T-helper 9 cell (primary cell): ENCODE measurements at places on chromosomes 12 and 14.

DNA sequence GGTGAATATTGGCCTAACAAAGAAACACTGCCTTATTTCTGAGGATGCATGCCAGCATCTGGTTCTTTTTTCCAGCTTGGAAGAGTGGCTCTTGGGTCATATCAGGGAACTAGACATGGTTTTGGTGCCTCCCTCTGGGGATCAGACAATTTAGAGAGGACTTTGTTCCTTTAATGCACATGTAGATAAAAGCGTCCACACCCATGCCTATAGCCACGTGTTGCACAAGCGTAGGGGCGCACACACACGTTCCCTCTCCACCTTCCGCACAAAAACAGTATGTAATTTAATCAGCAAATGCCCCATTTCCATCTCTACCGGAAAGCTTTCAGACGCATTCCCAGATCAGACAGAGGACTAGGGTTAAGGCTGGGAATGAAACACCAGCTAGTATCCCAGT, 61.7 kb upstream of the RIC8B start:
- no peak for DNase-seq

DNA sequence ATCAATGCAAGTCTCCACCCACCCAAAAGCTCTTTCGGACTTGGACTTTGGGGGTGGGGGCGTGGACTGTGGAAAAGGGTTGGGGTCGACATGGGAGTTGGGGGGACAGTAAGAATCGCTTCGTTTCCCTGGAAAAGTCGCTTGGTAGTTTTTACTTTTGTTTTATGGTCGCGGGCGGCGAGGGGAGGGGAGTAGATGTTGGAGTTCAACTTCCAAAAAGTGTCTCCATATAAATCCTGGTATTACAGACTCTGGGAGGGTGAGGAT, 568 bp upstream of the BCL11B start:
- DNase-seq, result no peak

DNA sequence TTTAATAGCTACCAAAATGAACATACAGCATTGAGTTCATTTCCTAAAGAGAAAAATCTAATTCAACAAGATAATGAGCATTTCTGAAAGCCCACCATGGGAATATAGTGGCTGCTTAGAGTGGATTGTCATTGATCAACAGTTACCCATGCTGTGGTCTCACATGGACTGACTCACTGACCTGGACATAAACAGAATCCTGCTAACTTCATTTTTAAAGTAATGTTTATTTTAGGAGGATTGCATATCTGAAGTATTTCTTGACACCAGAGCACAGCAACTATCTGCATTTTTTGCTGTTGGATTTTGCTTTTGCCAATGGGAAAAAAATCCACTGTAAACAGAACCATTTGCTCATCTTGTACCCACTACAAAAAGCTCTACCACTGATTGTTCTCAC, 71.7 kb downstream of the KCNC2 start:
- no peak for DNase-seq

GRCh38 chr12:92466391-92467305, 236.1 kb upstream of the PLEKHG7 start:
- DNase-seq, result no peak

DNA sequence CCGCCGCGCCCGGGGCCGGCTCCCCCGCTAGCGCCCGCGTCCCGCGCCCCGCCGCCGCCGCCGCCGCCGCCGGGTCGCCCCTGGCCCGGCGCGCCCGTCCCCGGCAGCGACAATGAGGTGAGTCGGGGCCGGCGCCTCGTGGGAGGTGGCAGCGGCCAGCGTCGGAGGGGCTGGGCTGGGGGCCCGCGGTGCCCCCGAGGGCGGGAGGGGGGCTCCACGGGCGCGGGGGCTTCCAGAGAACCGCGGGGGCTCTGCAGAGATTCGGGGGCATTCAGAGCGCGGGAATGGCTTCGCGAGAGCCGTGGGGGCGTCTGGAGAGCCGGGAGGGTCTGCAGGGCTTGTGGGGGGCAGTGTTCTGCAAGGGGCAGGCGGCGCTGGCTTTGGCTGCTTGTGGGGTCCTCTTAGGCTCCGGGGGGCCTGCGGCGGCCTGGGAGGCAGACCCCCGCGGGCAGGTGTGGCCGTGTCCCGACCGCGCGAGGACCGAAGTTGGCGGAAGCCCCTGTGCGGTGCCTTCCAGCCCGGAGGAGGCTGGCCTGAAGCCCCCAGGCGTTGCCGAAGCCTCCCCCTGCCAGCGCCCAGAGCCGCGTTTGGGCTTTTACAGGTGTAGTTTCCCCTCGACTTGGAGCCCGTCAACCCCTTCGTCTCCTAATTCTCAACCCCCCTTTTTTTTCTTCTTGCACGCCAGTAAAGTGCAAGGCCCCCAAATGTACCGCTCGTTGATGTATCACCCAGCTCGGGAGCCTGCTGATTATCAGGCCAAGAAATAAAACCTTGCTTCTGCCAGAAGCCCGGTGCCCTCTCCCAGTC, 93.1 kb upstream of the EVL start:
- DNase-seq, result no peak

- DNase-seq, result no peak
Observed at GRCh38 chr12:89309815-89310214, 42.5 kb downstream of the DUSP6 start.

DNA sequence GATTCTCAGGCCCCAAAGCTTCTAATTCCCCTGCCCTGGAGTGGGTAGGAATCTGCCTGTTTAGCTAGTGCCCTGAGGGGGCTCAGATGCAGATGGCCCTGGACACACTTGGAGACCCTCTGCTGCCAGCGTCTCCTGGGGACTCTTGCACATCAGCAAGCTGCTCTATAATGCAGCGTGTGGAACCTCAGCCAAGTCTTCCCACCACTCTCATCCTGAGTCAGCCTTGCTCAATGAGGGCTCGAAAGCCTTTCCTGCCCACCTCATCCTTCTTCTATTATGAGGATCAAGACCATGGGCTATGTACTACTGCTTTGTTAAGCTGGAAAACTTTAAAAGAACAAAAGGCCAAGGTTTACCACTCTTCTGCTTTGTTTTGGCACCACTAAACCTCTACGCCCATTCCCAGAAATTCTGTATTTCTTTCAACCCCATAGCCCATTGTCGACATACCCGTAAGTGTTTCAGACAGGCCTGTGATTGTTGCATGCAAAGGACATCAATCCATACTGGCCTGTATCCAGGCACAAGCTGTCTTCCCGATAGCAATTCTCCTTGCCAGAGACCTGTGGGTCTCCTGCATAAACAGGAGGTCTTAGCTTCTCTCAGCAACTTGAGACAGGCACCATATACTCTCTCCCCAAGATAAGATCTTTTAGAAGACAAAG, 246.9 kb downstream of the DPF3 start:
- DNase-seq, result no peak

DNA sequence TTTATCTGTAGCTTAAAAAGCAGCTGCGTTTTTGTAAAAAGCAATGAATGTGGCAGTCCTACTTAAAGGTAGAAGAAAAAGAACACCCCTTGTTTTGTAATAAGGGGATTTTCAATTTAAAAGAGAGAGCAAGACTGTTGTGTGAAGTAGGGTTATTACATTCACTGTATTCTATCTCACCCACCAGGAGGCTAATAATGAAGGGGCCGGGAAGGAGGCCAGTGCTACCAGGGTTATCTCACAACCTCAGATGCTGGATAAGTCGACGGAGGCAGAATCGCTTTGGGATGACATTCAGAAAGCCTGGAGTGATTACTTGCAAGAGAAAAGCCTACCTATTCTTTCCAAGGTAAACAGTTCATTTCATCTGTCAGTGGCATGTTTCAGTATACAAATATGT, 97.7 kb downstream of the RMST start:
- DNase-seq, result no peak

- DNase-seq, result no peak
Observed at GRCh38 chr12:1059162-1059561, 68.1 kb downstream of the ERC1 start.

GRCh38 chr12:56947633-56948456, 9.6 kb downstream of the RDH16 start:
- no peak for DNase-seq

GRCh38 chr12:53101931-53102781, 1.1 kb upstream of the SOAT2 start:
- DNase-seq, result no peak

DNA sequence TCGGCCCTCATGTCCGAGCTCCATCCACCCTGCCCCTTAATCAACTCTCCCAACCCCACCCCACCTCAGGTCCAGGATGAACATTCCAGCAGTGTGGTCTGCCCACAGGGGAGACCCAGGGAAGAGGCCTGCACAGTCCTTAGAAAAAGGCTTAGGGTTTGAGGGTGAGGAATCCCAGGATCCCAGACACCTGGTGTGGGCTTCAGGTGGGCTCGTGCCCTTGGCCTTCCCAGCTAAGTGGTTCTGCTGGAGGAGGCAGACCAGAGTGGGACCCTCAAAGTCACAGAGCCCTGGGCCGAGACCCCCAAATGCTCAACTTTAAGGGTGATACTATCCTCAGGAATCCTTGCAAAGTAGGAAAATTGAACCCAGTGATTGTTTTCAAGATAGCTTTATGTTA, 25.4 kb upstream of the PPP2R5C start:
- DNase-seq, result no peak

- DNase-seq, result no peak
Observed at GRCh38 chr14:64640839-64641238, 63.4 kb upstream of the PLEKHG3 start.

DNA sequence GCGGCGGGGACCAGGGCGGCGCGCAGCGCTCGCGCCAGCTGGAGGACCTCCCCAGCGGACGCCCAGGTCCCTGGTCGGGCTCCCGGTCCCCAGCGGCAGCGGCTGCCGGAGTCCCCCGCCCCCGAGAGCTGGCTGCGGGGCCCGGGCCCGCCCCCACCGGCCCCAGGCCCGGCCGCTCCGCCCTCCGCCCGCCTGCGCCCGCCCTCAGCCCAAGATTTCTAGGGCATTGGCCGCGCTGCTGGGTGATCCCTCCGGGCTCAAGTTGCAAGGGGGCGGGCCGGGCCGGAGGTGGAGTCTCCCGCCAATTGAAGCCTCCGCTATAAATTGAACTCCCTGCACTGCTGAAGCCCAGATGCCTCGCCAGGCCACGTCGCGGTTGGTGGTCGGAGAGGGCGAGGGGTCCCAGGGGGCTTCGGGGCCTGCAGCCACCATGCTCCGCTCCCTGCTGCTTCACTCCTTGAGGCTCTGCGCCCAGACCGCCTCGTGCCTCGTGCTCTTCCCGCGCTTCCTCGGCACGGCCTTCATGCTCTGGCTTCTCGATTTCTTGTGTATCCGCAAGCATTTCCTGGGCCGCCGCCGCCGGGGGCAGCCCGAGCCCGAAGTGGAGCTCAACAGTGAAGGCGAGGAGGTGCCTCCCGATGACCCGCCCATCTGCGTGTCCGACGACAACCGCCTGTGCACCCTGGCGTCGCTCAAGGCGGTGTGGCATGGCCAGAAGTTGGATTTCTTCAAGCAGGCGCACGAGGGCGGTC, at the start of gene DIO3:
Gene DIO3 (plus strand): TSS at position 351 of the 752 bp plus-strand sequence.
- no peak for DNase-seq

DNA sequence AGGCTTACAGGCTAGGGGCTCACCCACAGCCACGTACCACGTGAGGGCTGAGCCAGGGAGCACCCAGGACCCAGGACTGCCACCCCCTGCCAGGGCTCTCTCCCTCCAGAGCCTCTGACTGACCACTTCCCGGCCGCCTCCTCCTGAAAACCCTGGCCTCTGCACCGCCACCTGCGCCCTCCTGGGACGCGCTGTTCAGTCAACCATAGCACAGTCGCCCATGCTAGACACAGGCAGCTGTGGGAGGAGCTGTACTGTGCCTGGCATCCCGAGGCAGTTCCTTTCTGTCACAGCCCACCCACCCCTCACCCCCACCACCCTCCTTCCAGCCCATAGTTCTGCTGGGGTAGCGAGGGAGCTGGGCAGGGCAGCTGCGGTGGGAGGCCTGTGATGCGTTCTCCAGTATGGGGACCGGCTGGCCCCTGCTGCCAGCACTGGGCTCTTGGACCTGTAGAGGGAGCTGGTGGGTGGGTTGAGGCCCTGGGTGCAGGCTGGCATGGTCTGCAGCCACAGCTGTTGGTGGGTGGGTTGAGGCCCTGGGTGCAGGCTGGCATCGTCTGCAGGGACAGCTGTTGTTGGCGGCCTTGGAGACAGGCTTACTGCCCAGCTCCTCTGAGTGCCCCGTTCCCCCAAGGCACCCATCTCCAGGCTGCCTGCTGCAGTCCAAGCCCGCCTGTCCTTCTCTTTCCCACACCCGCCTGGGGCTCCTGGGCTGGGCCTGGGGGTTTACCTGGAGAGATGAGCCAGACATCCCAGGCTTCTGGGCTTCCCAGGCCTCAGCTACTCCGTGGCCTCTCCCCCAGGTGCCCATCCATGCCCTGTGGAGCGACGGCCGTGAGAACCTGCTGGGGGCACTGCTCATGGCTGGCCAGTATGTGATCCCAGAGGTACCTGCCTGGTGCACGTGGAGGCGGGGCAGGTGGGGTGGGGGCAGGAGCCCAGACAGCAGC, 11.5 kb downstream of the ASPG start:
- no peak for DNase-seq

GRCh38 chr12:89448951-89449371, 75.6 kb downstream of the GALNT4 start:
- no peak for DNase-seq

DNA sequence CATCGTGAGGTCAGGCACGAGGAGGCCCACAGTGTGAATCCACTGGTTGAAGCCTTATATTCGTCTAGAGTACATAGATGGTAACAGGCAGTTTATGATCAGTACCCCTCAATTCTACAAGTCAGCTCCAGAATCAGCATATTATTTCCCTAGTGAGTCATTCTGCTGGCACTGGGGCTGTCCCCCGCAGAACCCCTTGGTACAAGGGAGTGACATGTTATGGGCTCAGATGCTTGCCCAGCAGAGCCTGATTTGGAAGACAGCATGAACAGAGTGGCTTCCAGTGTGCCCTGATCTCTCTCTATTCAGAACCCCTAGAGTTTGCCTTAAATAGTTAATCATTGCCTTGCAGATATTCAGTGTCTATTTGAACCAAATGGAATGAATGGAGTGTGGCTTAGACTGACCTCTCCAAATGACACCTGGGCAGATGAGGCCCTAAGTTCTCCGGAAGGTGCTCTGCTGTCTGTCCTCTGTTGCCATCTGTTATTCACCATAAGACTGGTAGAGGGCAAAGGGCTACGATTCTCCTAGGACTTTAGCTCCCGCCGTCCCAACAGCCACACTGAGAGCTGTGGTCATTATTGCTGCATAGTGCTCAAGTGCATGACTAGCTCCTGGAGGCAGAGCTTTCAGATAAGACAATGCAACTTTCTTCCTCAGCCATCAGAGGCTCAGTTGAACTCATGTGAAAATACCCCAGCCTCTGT, 41.1 kb downstream of the CACNA2D4 start:
- DNase-seq, result no peak

GRCh38 chr14:104746934-104747481, 5.9 kb upstream of the SIVA1 start:
- DNase-seq, result no peak

GRCh38 chr12:117342682-117343081, 18.7 kb downstream of the NOS1 start:
- DNase-seq, result no peak

DNA sequence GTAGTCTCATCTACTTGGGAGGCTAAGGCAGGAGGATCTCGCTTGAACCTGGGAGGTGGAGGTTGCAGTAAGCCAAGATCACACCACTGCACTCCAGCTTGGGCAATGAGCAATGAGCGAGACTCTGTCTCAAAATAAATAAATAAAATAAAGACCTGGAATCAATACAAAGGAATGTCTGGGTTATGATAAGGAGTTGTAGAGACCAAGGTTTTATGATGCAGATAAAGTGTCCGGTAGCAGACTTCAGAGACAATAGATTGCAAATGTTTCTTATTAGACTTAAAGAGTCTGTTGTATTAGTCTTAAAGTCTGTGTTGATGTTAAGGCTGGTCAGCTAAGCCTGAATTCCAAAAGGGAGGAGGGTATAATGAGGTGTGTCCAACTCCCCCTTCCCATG, 35.2 kb upstream of the RNASE1 start:
- DNase-seq, result no peak
